Activated CD4-positive, alpha-beta T cell treated with anti-CD3 and anti-CD28 coated beads for 4 hours (primary cell): ENCODE measurements at places on chromosomes 6 and 20.

DNA sequence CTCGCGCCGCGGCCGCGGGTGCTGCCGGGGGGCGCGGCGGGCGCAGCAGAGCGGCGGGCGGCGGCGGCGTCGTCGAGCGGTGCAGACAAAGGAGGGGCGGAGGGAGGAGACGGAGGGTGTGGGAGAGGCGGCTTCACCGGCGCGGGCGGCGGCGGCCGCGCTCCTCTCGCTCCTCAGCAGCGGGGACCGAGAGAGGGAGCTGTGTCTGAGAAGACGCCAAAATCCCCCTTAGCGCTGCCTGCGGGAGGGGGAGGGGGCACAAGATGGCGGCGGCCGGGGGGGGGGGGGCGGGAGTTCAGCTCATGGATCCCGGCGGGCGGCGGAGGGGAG lies 296 bp downstream of the ADNP start:
- DNase-seq, result no peak

DNA sequence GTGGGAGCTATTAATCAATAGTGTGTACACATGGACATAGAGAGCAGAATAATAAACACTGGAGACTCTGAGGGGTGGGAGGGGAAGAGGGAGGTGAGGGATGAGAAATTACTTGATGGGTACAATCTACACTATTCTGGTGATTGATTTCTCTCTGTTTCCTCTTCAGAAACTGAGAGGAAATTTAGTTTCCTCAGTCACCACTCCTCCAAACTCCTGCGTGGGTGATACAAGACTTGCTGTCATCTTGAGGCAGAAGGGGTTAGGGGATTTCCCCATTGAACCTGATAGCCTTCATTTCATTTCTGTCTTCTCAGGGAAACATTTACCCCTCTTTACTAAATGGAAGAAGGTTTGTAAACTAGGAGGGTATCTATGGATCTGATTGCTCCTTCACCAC lies 84.3 kb upstream of the ESR1 start:
- peak; percentile 25 for DNase-seq

- DNase-seq, result no peak
Measured at GRCh38 chr6:145116591-145117178, 618.6 kb downstream of the EPM2A start.

GRCh38 chr20:46089167-46089416 lies 670 bp downstream of the NCOA5 start:
- no peak for DNase-seq

DNA sequence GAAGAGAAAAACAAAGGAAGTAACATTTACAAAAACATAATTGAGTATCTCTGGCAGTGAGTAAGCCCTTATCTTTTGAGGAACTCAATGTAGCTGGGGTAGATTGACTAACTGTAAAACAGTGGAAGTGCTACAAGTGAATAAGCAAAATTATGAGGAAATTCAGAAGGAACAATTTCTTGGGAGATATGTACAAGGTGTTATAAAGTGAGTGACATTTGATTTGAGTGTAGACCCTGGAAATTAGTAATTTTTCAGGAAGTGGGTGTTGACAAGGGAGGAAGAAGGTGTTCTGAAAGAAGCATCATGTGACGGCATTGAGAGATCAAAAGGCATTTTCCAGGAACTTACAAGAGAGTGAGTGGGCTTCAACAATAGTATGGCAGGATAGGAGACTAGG lies 22.2 kb downstream of the XRN2 start:
- DNase-seq, result no peak

DNA sequence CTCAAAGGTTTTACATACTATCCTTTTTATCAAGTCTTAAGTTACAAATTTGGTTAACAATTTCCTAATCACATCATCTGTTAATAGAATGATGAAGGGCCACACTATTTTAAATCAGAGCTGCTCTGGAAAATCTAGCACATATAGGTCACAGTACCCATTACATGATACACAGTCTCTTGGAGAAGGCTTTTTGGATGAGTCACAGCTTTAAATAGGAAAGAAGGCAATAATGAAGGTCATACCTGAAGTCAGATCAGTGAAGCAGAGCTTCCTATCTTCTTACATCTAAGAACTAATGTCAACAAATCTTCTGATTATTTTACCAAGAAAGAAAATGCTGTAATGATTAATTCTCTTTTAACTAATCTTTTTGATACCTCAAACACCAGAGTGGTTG lies 248.5 kb downstream of the BTBD9 start:
- DNase-seq, result no peak

DNA sequence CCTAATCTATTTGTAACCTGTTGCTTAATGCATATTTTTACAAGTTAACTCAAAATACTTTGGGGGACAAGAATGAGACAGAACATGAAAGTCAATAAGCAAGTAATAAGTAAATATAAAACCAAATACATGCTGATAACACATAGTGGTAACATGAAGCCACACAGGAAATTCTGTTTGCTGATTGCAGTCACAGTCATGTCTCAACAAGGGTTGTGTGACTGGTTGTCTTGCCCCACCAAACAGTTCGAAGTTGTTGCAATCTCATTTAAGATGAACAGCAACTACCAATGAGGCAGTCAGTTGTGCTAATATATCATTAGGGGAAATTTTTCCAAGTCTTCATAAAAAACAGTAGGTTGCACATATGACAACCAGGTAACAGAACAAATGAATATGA lies 14.5 kb downstream of the CD24 start:
- DNase-seq, result no peak

- no peak for DNase-seq
Measured at GRCh38 chr6:155212616-155213380, 51.0 kb upstream of the CLDN20 start.

GRCh38 chr6:43246301-43247113 lies 3.2 kb downstream of the TTBK1 start:
- no peak for DNase-seq

DNA sequence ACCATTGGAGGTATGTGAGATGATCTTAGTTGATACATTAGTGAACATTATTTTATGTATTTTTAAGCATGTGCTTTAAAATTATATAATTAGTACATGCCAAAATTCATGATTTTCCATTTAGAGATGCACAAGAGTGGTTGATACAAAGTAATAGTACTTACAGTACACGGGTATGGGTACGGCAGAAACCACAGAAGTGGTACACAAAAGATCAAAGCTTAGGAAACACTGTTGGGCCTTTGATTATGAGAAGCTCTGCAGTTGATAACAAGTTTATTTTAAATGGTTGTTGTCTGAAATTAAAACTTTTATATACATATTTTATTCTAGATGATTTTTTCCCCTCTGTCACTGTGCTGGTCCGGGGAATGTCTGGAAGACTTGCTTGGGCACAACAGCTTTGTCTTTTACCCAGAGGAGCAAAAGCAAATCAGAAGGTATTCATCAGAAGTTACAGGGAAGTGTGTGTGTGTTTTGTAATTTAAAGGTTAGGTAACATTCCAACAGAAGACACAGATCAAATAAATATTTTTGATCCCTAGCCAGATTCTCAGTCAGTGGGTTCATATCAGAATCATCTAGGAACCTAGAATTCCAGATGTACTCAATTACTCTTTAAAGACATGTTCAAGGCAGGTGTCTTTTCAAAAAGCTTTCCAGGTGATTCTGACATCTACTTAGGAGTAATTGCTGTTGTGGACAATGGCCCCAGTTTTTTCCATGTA lies 32.5 kb upstream of the ADIG start:
- DNase-seq, result no peak

GRCh38 chr6:90454836-90455427 lies 131.9 kb downstream of the MAP3K7 start:
- DNase-seq, result no peak

DNA sequence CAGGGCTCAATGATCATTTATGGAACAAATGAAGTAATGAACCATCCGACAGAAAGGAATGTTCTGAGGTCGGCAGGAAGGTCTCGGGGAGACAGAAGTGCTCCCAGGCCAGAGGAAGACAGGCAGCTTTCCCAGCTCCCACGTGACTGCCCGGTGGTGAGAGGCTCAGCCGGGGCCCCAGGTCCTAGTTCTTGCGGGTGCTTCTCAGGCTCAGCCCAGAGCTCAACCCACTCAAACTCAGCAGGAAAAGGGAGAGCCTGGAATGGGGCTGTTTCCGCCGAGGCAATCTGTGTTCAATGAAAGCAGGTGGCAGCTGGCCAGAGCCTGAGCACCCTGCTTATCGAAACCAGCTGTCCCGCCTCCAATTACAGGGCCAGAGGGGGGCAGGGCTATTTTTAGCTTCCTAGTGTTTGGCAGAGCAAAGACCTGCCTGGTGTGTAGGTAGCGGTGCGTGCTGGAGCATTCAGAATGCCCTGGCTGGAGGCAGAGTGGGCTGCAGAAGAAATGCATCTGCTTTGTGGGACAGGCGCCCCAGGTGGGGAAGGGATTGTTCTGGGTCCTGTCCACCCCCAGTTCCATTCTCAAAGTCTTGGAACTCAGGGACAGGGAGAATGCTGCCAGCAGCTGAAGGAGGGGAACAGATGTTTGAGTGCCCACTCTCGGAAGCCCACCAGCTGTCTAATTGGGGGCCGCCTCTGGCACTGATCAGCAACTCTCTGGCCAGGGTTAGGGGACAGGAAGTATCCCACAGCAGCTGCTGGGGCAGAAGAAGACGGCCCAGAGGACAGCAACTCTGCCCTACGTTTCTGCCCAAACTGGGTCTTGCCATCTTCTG lies 145.1 kb downstream of the PREX1 start:
- DNase-seq, result no peak

DNA sequence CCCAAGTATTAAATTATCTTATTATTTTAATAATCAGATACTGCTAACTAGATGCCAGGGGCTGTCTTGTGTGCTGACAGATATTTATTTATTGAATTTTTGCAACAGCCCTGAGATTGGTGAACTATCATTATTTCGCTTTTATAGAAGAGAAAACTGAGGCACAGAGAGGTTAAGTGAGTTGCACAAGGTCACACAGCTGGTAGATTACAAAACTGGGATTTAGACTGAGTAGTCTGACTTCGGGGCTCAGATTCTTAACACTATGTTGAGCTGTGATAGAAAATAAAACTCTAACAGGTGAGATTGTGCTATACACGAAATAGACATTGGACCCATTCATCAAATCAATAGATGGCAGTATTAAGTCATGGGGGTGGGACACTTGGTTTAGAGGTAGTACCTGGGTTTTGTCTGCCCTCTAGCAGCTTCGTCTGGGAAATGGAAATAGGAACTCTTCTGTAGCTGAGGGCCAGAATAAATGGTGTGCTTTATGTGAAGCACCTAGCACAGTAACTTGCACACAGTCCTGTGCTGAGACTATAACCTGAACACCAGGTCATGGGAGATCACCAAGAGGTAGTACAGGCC lies 113.4 kb downstream of the B3GAT2 start:
- no peak for DNase-seq

GRCh38 chr20:49694450-49695071 lies 19.1 kb downstream of the B4GALT5 start:
- DNase-seq, result no peak

GRCh38 chr6:93120154-93120742 lies 299.1 kb downstream of the EPHA7 start:
- DNase-seq, result no peak

- no peak for DNase-seq
Measured at GRCh38 chr6:9985481-9985880, 429.4 kb downstream of the TFAP2A start.

- DNase-seq, result no peak
Measured at GRCh38 chr6:40536442-40536841, 50.7 kb downstream of the LRFN2 start.

GRCh38 chr6:135088818-135089809 lies 34.5 kb upstream of the HBS1L start:
- peak; percentile 33 for DNase-seq

- no peak for DNase-seq
Measured at GRCh38 chr6:26118999-26119398, 31.8 kb downstream of the HFE start.

- DNase-seq, result no peak
Measured at GRCh38 chr6:45548657-45549515, 171.2 kb upstream of the SUPT3H start.

DNA sequence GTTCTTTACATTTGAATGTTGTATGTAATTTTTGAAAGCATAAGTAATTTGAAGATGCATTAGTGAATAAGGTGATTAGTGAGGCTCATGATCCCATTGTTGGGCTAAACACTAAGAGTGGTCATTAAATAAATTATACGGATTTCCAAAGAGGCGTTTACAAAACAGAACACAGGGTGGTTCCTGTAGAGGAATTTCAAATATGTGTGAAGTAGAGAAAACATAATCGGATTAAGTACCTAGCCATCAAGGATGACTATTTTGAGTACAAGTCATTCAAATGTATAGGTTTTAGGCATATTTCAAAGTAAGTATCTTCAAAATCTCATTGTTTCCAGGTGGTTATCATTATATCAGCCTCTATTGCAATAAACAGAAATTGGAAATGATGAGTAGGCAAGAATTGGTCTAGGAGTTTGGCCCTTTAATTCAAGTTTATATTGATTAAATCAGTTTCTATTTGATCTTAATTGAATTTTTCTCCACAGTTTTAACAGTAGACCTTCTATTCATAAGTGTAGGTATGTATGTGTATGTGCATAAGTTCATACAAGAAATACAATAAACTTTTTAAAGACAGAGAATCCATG lies 94.8 kb downstream of the MYLK4 start:
- no peak for DNase-seq

- DNase-seq, result no peak
Measured at GRCh38 chr20:891058-891705, 25.0 kb downstream of the ANGPT4 start.

GRCh38 chr20:32893263-32894025 lies 34.7 kb downstream of the EFCAB8 start:
- DNase-seq, result no peak

- no peak for DNase-seq
Measured at GRCh38 chr20:60266177-60266823, 308.1 kb downstream of the CDH26 start.

DNA sequence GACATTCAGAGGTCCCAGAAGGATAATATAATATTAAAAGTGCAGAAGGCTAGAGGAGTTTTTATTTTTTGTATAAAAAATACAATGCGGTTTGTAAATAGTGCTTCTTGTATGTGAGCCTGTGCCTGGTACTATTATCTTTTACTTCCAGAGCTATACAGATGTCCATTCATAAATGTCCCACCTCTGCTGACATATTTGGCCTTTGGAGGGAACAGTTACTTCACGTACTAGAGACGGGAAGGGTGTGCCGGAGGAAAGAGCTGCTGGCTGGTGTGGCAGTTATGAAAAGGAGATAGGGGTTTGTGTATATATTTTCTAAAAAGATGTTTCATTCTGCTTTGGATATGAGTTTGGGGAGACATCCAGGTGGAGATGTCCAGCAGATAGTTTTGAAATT lies 8.8 kb downstream of the CD109 start:
- DNase-seq, result no peak

GRCh38 chr6:139940741-139941729 lies 566.6 kb upstream of the CITED2 start:
- no peak for DNase-seq

DNA sequence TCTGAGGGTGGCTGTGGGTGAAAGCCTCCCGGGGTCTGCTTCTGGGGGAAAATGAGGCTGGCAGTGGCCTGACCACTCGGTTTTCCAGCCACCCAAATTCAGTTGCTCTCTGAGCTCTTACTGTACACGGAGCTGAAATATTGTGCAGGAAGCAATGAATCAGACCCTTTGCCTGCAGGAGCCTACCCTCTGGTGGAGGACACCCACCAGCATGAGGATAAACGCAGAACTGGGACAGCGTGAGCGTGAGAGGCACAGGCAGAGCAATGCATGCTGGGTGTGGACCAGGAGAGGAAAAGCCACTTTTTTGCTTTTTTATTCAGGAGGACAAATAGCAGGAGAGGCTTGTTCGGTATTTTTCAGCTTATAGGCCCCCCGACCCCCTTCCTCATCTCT lies 298.0 kb downstream of the QKI start:
- no peak for DNase-seq
